Glomerular endothelial cell (primary cell): ENCODE measurements at places on chromosomes 11 and 22.

DNA sequence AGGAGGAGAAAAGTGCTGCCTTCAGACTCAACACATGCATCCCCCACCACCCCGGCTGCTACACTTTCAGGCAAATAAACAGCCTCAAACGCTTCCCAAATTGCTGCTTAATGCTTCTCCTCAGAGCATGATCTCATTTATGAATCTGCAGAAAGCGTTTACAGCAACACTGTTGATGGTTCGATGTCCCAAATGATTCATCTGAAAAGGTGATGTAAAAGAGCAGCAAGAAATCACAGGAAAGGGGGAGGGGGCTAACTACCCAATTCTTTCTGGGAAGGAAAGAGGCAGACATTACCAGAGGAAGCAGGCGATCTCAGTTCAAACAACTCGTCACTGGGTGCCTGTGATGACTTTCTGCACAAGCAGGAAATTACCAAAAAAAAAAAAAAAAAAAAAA lies 119.6 kb downstream of the TENM4 start:
- no peak for DNase-seq

DNA sequence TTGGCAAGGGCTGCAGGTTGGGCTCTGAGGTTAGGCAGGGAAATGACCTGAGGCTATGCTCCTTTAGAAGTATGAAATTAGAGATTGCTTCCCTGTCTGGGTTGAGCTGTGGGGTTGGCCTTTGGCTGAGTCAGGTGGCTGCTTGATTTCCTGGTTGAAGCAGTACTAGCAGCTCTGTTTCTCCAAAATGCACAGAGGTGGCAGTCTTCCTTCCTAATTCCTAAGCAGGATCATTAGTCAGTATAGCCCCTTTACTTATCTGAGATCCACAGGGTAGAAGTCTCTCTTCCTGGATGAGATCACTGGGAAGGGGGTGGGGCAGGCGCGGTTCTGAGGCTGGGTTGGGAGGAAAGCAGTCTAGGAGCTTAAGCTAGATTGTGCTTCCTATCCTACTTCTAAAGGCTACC lies 1917.5 kb downstream of the LRRC4C start:
- DNase-seq = no peak

DNA sequence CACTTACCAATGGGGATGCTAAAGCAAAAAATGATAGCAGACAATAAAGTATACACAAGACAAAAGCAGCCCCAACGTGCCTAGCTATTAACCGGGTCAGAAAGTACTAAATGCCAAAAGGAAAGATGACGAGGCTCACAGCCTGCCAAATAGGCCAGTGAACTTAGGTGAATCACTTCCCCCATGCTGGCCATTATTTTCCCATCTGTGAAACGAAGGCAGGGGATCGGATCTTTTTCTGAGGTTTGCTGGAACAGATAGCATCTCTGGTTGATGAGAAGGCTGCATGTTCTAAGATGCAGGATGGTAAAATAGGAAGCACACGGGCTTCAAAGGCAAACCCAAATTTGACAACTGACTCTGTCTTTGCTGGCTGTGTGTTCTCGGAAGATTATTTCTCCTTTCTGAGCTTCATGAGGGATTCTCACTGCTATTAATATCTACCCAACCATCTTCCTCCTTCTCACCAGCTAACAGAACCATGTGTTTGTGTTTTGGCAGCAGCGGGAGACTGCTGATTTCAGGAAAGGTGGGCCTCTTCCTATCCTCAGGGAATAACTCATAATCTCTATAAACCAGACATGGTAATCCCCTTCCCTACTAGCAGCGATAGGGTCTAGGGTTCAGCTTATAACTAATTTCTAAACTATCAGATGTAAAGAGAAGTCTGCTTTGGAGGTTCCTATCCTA lies 390.7 kb downstream of the LARGE1 start:
- DNase-seq = no peak

DNA sequence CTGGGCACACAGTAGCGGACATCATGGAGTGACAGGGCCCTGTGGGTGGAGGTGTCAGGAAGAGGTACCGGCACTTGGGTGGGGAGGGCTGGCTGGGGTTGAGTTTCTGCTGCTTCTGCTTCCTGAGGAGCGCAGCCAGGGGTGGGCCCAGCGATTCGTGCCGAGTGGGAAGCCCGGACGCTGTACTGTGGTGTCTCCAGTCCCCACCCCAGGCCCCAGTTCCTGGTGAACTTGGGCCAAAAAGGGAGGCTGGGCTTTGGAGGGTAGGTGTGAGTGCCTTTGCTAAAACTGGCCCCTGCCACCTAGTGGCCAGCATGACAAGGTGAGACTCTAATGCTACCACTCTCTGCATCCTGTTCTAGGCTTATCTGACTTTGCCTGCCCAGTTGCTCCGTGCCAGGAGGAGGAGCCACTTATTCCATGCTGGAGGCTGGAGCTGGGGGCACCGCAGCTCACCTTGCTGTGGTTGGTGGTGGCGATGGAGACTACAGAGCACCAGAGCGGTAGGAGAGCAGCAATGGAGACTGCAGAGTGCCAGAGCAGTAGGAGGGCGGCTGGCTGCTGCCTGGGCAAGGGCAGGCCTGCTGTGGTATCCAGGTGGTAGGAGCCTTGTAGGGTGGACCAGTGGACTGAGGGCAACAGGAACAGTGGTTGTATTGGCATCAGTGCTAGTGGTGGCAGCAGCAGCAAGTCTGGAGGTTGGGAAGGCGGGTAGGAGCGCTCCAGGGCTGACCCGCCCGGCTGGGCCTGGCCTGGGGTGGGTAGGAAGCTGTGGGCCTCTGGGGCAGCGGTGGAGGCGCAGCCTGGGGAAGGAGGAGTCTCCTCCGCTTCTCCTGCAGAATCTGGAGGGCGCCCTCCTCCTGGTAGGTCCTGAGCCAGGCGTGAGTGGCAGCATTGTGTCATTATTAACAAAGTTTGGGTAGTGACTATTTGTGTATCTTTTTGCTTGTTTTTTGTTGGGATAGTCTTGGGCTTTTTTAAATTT lies 2.2 kb upstream of the RFPL2 start:
- DNase-seq = no peak

- no peak for DNase-seq
Measured at GRCh38 chr22:46501701-46502100, 35.7 kb downstream of the CELSR1 start.

- no peak for DNase-seq
Measured at GRCh38 chr22:26573026-26573662, 16.8 kb downstream of the TPST2 start.

DNA sequence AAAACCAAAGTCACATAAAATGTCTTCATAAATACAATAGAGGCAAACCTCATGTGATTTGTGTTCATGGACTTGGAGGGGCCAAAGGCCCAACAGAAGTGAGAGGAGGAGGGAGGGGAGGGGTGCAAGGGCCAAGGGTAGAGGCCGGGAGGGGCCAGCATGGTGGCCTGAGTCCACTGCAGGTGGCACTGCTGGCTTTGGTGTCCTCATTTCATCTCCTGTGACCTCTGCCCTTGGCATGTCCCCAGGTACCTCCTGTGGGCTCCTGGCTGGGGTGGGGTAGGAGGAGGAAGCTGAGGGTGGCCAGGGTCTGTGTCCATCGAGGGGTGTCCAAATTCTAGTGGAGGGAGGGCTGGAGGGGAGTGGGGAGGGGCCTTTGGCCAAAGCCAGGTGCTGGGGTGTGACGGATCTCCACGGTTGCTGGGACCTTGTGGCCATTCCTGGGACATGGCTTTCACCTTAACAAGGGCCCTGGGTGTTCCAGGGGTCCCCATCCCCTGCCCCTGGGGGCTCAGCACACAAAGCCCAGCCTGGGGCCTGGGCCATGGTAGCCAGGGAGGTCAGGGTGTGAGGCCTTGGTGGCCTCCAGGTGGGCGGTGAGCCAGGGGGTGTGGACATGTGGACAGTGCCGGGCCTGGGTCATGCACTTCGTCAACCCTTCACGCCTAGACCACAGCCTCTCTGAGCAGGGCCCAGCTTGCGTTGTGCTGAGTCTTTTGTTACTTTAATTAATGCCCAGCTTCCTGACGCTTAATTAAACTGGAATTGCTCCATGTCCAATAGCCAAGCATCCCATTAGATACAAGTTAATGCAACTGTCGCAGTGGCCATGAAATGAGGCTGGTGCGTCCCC lies 20.7 kb upstream of the CCDC188 start:
- no peak for DNase-seq

DNA sequence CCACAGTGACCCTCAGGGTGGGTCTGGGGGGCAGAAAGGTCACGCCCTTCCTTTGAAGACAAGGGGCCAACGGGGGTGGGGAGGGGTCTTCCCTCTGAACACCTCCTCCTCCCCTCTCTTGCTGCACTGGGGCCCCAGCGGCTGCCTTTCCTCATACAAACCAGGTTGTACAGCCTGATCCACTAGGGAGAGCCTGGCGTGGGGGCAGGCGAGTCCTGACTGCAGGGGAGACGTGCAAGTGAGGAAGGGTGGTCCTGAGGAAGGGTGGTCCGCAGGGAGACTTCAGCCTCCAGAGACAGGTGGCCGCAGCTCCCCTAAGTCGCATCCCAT lies 43.6 kb upstream of the LINC01488 start:
- DNase-seq = no peak

- no peak for DNase-seq
Measured at GRCh38 chr11:13207665-13208594, 69.7 kb upstream of the BMAL1 start.

DNA sequence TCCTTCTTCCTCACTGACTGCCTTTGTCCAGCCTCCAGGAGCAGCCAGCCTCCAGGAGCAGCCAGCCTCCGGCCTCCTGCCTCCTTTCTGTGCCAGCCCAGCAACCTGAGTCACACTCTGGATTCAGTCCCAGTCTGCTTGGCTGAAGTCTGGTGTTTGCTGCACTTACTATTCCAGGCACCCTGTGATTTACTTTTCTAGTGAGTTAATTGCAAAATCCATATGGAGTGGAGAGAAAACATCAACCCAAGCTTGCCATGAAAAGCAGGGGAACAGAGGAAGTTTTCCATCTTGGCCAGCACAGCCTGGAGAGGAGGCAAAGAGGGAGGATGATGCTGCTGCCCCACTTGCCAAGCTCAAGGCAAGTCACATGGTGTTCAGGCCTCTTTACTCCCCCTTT lies 400.5 kb downstream of the TENM4 start:
- no peak for DNase-seq

DNA sequence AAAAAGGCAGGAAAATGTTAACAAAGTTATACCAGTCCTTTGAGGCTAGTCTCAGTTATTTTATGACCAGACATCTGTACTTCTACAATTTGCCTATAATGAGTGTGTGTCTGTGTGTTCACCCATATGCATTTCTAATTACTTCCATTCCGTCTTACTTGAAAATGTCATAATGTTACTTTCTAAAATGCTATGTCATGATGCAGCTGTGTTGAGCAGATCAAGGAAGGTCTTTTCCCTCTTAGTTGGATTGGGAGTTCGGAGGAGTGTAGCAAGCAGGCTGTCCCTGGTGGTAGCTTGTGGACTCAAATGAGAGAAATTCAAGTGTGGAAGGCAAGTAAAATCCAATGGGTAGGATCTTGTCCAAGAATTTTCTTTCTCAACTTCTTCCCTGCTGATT lies 3.0 kb downstream of the SNX19 start:
- no peak for DNase-seq

DNA sequence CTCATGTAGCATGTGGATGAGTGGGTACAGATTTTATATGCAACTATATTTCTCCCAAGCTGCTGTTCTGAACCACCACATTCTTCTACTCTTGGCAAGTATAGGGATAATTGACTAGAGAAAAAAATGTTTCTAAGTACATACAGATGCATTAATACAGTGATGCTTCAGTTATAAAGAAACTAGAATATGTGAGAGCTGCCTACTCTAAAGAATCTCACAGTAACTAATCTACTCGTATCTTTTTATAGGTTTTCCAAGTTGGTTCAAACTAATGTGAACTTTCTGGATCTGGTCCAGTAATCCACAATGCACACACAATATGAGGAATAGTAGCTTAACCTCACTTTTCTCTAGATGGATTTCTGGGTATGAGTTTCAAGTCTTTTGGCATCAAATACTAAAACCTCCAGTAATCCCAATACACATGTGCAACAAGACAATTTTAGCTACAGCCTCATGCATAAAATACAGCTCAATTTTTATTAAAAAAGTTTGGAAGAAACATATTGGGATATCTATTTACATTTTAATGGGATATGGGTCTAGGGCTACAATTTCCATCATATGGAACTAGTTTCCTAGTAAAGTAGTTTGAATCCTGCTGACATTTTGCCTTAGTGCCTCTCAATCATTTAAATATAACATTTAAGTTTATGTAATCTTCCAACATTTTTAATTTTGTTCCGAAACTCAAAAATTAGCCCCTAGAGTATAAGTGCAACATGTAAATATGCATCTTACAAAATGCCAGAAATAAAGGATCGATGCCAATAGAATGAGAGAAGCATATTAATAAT lies 2209.7 kb downstream of the LRRC4C start:
- no peak for DNase-seq

- no peak for DNase-seq
Measured at GRCh38 chr11:106601684-106602297, 416.5 kb downstream of the GUCY1A2 start.

- no peak for DNase-seq
Measured at GRCh38 chr22:32477596-32477995, 3.0 kb downstream of the FBXO7 start.

DNA sequence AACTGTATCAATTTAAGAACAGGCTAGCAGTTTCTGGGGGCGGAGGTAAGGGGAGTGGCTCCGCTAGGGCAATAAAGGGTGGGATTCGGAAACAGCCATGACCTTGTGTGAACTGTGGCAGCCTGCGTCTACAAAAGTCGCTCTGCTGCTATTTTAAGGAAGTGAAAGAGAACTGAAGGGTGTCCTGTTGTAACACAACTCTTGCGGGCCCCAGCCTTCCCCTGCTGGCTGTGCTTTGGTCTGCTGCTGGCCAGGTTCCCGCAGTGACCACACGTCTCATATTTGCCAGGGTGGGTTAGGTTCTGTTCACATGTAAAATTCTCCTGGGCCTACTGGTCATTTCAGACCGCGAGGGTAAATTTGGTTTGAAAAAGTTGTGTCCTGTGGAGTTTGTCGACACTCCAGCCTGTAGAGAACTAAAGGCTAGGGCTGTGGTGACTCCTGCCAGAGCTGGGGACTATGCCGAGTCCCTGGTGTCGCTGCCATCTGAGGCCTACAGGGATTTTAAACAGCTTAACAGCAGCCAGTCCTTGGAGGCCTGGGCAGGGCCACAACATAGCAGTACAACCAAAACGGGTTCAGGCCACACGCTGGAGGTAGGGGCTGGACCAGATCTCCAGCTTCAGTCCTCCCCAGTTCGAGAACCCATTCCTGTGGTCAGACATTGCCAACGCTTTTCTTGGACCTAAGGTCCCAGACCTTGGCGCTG lies 1.1 kb upstream of the PPFIBP2 start:
- DNase-seq = no peak

GRCh38 chr11:98545544-98546175 lies 475.1 kb upstream of the CNTN5 start:
- DNase-seq = no peak

GRCh38 chr11:72764503-72764902 lies 12.3 kb upstream of the ARAP1 start:
- DNase-seq = no peak

GRCh38 chr11:59179121-59179520 lies 7.2 kb downstream of the DTX4 start:
- DNase-seq = no peak
